ENCODE measurements at places on chromosomes 16 and 17.
A peak's percentile ranks its signal among the peaks of the same experiment; 100 is the strongest.

- DNase-seq = no peak
Measured at GRCh38 chr17:66423056-66423955, 120.9 kb downstream of the PRKCA start.

- no peak for DNase-seq
Measured at GRCh38 chr17:20284022-20284421, 183.3 kb downstream of the LGALS9B start.

- no peak for DNase-seq
Measured at GRCh38 chr16:65665586-65665985, 543.7 kb upstream of the CDH11 start.

- DNase-seq = no peak
Measured at GRCh38 chr16:85173981-85174751, 61.9 kb upstream of the CIBAR2 start.

DNA sequence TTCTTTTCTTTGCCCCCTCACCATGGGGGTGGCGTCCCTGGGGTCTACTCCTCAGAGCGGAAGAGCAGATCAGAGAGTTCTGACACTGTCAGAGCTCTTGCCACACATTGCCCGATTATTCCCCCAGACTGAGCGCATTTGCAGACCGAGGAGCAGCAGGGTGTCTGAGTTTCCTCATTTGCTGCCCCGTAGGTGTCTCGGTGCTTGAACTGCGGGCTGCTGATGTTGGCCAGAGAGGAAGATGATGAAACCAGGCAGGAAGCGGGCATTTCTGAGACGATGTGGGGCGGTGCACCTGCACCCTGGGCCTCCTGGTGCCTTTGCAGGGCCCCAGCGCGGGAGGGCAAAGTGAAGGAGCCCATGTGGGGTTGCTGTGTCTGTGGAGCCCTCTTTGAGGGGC, 55.2 kb downstream of the ARSG start:
- DNase-seq = peak; percentile 52

DNA sequence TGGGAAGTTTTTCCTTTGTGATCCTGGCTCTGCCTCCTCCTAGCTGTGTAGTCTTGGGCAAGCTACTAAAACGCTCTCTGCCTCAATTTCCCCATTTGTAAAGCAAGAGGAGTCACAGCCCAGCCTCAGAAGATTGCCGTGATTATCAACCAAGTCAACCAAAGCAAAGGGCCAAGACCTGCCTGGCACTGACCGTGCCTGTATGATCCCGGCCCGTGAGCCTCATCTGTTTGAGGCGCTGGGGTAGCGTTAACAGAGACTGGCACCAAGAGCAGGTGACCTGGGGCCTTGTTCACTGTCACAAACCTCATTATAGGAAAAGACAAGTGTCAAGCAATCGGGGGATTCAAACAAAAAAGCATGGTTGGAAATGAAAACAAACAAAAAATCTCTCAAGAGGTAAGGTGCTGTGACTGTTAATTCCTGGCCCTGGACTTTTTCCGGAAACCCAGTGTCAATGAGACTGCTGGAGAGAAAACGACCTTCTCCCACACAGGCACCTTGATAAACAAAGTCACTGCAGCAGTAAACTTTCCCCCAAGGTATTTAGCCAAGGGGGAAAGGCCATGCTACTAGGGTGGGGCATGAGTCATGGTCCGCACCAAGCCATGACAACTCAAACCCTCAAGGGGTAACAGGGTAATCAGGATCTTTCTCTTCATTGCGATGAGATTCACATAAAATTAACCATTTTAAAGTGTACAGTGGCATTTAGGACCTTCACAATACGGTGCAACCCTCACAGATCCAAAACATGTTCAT, 5.4 kb downstream of the MEAK7 start:
- DNase-seq = no peak

DNA sequence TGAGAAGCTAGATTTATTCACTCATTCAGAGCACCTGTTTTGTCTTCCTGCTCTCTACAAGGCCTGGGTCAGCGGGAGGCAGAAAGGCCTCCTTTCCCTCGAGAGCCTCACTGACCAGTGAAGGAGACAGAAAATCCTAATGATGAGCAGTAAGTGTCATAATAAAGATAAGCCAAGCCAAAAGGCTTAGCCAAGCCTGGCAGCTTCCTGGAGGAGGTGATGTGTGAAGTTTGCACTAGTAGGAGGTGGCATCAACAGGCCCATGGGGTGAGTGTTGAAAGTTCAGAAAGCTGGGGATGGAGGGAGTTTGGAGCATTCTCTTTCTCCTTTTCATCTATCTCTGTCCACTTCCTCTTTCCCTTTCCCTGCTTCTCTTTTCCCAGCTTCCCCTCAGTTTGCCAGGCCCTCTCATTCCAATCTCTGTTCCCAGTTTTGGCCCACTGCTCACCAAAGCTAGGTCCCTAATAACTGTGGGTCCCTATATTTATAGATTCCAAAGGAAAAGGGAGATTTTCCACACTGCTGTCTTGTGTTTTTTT, 16.5 kb upstream of the SPNS3 start:
- no peak for DNase-seq

GRCh38 chr16:11734653-11735043, 8.0 kb downstream of the TXNDC11 start:
- no peak for DNase-seq

GRCh38 chr17:75313941-75314551, 24.8 kb upstream of the SLC25A19 start:
- DNase-seq = no peak

DNA sequence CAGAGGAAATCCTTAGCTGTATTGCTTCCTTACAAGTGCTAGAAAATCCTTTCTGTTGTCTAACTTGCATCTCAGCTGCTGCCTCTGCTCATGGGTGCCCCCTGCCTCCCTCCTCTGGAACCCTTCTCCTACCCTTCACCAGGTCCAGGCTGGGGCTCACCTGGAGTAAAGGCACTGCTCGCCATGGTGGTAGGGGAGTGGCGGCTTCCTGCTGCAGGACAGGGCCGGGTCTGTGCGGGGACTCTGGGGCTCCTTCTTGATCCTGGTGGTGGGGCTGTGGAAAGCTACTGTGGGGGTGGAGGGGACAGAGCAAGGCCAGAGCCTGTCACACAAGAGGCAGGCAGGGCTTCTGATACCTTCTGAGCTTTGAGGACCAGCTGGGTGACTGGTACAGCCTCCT, 12.4 kb downstream of the ETV4 start:
- no peak for DNase-seq

GRCh38 chr17:63276821-63277220, 169.3 kb downstream of the CYB561 start:
- no peak for DNase-seq

DNA sequence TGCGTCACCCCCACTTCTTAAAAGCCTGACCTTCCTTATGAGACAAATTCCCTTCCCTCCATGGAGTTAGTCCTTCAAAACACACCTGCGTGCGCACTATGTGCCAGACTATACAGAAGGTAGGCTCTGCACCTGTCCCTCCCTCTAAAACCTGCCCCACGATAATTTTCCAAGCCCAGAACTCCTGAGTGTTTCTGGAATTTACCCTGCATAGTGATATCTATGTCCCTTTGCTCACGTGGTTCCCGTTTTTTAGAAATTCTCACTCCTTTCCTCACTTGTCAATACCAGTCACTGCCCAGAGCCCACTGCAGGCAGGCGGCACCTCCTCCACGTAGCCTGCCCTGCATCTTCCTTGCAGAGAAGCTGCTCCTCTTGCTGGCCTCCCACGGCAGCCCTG, 82.2 kb downstream of the SLC6A2 start:
- DNase-seq = no peak

- no peak for DNase-seq
Measured at GRCh38 chr16:82846806-82847205, 220.0 kb downstream of the CDH13 start.

DNA sequence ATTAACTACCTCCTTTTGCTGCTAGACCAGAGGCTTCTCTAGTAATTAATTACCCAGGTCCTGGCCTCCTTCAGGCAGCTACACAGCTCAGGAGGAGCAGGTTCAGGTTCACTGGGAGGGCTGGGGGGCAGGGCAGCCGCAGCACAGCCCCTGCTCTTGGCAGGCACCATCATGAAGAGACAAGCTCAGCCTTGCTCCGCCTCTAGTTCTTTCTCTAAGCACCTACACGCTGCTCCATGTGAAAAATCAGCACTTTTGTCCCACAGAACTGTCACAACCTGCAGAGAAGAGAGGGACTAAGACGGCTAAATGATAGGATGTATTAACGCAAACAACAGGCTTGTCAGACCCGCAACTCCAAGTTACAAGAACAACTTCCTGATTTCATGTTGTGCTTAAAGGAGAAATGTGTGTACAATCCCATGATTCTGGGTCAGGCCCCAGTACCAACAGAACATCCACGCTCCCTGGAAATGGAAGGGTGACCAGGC, 53.4 kb downstream of the GRB2 start:
- no peak for DNase-seq

GRCh38 chr16:64933885-64934284, 188.0 kb downstream of the CDH11 start:
- DNase-seq = no peak

GRCh38 chr16:30346286-30346685, 8.8 kb downstream of the CD2BP2 start:
- no peak for DNase-seq

- no peak for DNase-seq
Measured at GRCh38 chr16:9992441-9992840, 189.8 kb downstream of the GRIN2A start.

- peak; percentile 57 for DNase-seq
Measured at GRCh38 chr17:74368341-74369081, 1.2 kb downstream of the GPR142 start.

DNA sequence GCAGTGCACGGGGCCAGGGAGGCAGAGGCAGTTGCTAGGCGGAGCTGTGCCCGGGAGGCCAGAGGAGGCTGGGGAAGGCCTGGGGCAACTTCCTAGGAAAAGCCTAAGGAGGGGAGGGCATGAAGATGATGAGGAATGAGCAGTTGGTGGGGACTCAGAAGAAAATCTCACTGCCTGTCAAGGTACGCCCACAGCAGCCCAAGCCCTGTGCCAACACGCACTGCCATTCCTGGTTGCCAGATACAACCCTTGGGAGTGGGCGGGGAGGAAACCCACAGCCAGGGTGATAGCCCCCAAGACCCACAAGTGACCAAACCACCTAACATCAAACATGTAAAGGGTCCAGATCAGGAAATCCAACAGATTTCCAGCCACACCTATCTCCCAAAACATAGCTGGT, 36.2 kb downstream of the SMPD3 start:
- DNase-seq = no peak

GRCh38 chr16:27549746-27550581, at the start of the genes GTF3C1 and KATNIP:
TSS of gene GTF3C1 (minus strand) at chr16:27549913. CDS start at chr16:27549890, 23 bp downstream.
TSS of gene KATNIP (plus strand) at chr16:27550144. CDS start at chr16:27550171, 27 bp downstream.
- DNase-seq = peak; percentile 100

DNA sequence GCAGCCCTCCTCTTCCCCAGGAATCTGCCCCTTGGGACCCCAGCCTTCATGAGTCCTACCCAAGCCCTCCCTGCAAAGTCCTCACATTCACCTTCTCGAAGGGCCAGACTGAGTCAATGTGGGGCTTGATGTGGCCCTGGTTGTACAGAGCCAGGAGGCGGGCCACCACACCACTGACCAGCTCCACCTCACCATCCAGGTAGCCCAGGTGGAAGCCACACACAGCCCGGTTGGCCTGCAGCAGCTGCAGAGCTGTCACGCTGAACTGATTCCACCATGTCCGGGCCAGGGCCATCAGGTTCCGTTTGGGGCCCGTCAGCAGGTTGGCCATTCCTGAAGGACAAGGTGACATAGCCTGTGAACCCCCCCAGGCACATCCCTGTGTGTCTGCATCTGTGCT, 6.0 kb downstream of the VAT1 start:
- no peak for DNase-seq

- no peak for DNase-seq
Measured at GRCh38 chr17:41635121-41636097, 11.0 kb upstream of the KRT17 start.

- no peak for DNase-seq
Measured at GRCh38 chr17:40113907-40114245, 7.9 kb upstream of the MSL1 start.

DNA sequence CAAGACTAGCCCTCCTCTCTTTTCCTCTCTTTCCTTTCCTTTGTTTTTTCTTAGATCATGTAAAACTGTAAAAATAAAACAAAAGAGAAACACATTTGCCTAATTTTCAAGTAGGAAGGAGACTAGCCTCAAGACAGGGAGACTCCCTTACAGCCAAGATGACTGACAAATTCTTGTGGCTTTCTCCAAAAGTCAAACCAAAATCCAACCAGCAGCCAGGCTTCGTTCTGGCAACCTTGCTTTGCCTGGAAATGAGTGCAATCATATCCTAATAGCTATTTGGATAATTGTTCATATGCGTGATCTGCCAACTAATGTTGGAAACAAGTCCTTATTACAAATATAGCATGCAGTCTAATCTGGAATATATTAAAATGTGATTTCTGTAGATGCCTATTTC, 868.9 kb upstream of the SOX9 start:
- DNase-seq = no peak

DNA sequence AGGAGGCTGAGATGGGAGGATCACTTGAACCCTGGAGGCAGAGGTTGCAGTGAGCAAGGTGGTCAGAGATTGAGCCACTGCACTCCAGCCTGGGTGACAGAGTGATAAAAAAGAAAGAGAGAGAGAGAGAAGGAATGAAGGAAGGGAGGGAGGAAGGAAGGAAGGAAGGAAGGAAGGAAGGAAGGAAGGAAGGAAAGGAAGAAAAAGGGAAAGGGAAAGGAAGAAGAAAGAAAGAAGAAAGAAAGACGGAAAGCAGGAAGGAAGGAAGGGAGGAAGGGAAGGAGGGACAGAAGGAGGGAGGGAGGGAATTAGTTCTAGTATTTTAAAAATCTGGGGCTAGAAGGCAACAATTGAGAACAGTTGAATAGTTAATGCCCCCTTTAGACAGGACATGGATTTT, 161.5 kb upstream of the CACNG3 start:
- DNase-seq = no peak

DNA sequence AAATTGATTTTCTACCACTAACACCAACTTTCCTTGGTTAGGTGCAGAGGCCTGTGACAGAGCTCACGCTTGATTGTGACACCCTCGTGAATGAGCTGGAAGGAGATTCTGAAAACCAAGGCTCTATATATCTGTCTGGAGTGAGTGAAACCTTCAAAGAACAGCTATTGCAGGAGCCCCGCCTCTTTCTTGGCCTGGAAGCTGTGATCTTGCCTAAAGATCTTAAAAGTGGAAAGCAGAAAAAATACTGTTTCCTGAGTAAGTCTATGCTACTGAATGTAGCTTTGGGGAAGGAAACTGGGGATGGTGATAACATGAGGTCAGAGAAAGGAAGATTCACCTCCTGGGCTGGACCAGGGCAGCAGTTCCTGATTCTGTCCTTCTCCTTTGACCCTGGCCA, 38.3 kb downstream of the REXO5 start:
- DNase-seq = no peak
